ENCODE measurements at places on chromosomes 7 and 10. TPM values are rescaled to one million over a fixed set of nuclear protein-coding genes. Genes with fewer than 3 reads are reported as not detected.

DNA sequence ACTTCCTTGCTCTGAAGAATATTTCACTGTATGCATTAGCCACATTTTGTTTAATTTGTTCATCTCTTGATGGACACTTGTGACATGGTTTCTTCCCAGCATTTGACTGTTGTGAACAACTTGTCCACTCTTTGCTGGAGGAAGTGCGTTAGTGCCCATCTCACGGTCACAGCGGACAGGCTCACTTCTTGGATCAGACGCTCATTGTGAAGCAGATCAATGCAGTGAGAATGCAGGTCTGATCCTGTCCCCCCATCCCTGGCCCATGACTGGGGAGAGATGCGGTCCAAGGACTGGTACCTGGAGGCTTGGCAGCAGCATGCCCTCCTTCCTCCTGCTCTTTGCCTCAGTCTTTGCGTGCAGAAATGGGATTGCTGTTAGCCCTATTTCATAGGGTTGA, 41.5 kb downstream of the DOCK1 start:
- DNase-seq = no peak

GRCh38 chr7:108054537-108054936, 51.6 kb upstream of the LAMB1 start:
- no peak for DNase-seq

DNA sequence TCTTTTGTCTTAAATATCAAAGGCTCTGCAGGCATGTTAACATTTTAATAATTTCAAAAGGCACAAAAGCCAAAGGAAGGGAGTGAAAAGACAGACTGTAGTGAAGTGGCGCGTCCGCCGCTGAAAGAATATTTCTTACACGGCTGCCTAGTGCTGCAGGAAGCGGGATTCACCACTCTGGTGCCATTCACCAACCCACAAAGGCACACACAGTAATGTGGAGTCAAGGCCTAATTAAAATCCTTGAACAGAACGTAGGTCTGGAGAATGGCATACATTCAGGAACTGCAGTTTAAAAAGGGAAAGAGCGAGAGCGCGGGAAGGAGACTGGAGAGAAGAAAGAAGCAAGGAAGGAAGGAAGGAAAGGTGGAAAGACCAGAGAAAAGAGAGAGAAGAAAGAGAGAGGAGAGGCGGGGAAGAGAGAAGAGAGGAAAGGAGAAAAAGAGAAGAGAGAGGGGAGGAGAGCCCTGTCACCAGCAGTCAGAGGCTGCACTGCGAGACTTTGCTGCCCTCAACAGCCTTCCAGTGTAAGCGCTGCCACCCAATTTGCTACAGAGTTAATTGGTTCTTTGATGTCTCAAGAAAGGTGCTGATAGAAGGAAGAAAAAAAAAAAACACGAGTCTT, 554.0 kb downstream of the MDFIC start:
- DNase-seq = no peak

DNA sequence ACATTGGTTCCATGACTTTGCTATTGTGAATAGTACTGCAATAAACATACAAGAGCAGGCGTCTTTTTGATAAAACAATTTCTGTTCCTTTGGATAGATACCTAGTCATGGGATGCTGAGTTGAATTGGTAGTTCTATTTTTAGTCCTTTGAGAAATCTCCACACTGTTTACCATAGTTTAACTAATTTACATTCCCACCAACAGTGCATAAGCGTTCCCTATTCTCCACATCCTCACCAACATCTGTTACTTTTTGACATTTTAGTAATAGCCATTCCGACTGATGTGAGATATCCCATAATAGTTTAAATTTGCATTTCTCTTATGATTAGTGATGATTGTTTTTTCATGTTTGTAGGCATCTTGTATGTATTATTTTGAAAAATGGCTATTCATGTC, 707.0 kb downstream of the SORCS1 start:
- no peak for DNase-seq

DNA sequence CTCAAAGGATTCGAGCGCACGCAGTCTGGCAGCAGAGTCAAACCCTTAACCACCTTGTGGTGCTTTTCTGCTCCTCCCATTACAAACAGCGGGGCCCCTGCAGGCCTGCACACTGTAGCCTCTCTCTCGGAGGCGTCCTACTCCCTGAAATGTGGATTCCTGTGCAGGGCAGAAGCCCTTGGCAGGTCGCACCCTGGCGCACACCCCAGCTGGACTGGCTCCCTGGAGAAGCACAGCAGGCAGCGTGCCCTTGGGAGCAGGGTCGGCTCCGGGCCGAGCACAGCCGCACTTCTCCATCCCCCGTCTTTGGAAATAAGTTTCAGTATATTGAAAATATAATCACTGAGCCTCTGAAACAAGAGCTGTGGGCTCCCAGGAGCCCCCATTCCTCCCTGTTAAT, 144.1 kb downstream of the C10orf105 start:
- no peak for DNase-seq

- no peak for DNase-seq
Observed at GRCh38 chr10:117674646-117675045, 132.1 kb downstream of the EMX2 start.

- DNase-seq = no peak
Observed at GRCh38 chr7:84524714-84525694, 330.4 kb upstream of the SEMA3A start.

DNA sequence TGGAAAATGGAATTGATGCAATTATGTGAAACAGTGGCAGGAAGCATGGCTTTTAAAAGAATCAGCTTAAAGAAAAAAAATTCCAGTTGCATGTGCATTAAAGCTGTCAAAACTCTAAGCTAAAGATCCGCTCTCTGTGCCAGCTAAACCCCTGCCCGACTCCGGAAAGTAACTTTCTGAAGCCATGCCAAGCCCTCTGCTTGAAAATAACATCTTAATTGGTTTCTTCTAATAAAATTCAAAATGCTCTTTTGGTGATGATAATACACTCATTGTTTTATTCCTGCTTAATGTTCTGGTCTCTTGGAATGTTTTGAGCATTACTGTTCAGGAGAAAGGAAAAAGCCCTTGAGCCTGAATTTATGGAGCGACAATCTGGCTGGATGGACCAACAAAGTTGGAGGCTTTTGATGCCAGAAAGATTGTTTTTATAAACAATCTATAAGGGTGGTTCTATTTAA, 11.7 kb downstream of the SEMA3C start:
- no peak for DNase-seq

DNA sequence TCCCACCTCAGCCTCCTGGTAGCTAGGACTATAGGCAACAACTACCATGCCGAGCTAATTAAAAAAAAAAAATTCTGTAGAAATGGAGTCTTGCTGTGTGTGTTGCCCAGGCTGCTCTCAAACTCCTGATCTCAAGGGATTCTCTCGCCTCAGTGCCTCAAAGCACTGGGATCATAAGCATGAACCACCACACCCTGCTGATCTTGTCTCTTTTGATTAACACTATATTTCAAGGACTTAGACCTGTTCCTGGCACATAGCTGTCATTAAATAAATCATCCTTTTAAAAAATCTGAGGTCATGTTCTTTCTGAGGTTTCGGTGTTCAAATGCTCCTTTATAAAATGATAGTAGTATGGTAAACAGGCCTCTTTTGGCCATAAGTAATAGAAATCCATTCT, 4.8 kb downstream of the PALS2 start:
- DNase-seq = no peak

GRCh38 chr7:4147926-4148620, 534.0 kb upstream of the FOXK1 start:
- DNase-seq = no peak

GRCh38 chr10:112484399-112484798, 37.4 kb downstream of the VTI1A start:
- DNase-seq = no peak

- no peak for DNase-seq
Observed at GRCh38 chr10:47295411-47295810, 4.6 kb upstream of the GDF10 start.

DNA sequence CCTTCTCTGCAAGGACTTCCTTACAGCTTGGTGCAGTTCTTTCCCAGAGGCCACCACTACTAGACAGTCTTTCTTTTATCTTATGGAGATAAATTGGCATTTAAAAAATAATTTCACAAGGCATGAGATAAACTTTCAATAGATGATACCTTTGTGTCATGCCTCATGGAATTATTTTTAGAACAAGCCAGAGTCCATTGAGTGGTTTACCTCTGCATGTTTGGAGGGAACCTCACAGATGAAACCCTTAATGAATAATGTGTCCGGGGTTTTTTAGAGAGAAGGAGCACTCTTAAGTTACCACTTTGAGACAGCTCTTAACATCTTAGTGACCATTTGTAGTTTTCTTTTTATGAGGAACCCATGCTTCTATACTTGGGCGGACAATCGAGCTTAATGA, 17.2 kb downstream of the NODAL start:
- no peak for DNase-seq

- no peak for DNase-seq
Observed at GRCh38 chr10:95277614-95278013, 13.2 kb downstream of the PDLIM1 start.

- DNase-seq = peak; percentile 30
Observed at GRCh38 chr7:115146148-115146547, 224.3 kb downstream of the MDFIC start.

DNA sequence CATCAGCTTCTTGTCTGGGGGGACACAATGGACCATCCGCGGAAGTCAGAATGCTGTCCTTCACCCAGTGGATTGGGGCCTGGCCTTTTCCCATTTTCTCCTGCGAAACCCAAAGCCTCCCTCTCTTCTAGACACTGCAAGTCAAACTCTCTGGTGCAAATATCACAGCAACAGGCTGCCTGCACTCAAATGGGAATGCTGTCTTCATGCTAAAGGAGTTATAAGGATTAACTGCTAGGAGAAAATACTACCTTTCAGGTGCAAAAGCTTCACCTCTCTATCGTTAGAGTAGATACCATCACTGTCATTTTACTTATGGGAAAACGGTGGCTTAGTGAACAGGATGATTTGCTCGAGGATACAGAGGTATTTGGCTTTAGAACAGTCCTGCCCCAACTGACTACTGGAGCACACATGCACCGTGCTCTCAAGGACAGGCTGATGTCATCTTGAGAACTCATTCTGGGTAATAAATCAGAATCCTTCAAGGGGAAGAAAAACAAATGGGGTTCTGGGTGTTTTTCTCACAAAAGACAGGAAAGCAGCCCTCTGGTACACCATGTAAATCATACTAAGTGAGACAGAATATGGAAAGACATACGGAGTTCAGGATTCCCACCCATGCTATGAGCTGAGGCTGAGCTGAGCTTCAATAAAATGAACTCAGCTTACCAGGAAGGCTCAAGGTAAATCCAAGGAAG, 100.9 kb downstream of the SAMD9 start:
- DNase-seq = no peak

- no peak for DNase-seq
Observed at GRCh38 chr10:132434405-132435005, 37.5 kb downstream of the PWWP2B start.

GRCh38 chr10:133608855-133609254, 17.7 kb downstream of the FRG2B start:
- DNase-seq = no peak

- peak; percentile 65 for DNase-seq
Observed at GRCh38 chr10:62264702-62265436, 3.8 kb downstream of the RTKN2 start.

- DNase-seq = no peak
Observed at GRCh38 chr10:80290474-80291220, 1.2 kb upstream of the MAT1A start.

GRCh38 chr7:85220023-85220422, 33.2 kb upstream of the SEMA3D start:
- no peak for DNase-seq

DNA sequence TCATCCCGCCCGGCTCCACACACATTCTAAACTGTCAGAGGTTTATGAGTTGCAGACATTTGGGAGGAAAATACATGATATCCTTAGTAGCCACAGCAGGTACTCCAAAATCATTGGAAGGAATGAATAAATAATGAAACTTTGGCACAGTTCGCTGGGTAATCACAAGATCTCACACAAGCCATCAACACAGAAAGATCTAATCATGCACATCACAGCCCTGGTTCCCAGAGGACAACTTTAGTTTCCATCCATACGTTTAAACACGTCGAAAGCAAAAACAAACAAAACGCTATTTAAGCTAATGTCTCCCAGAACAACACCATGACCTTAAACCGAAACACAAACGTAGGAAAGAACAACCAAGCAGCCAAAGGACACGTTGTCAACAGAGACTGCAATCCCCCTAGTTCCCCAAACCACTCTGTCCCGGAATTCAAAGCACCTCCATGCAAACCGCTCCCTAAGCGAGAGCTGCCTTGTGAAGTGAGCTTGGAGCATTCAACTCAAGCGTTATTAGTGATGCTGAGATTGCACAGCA, 12.3 kb downstream of the SVIL start:
- no peak for DNase-seq

- DNase-seq = no peak
Observed at GRCh38 chr7:42739638-42740037, 172.2 kb downstream of the C7orf25 start.

DNA sequence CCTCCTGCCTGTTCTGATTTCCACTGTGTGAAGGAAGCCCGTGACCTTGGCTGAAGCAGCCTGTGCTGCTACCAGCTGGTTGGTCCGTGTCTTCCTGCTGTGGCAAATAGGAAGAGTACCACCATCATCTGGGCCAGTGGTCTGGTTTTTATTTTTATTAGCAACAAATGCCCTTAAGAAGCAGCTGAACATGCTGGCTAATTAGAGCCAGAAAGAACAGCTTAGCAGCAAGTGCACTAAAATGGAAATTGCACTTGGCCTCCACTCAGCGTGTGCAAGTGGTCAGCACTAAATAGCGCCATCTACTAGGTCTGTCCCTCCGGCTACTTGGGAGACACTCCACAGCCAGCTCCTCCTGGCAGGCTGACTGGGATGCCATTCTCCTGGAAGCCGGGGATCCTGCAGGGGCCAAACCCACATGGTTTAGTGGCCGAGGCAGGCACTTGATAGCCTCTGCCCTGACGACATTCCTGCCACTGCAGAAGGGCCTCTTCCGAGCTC, 690.3 kb upstream of the FOXK1 start:
- no peak for DNase-seq

DNA sequence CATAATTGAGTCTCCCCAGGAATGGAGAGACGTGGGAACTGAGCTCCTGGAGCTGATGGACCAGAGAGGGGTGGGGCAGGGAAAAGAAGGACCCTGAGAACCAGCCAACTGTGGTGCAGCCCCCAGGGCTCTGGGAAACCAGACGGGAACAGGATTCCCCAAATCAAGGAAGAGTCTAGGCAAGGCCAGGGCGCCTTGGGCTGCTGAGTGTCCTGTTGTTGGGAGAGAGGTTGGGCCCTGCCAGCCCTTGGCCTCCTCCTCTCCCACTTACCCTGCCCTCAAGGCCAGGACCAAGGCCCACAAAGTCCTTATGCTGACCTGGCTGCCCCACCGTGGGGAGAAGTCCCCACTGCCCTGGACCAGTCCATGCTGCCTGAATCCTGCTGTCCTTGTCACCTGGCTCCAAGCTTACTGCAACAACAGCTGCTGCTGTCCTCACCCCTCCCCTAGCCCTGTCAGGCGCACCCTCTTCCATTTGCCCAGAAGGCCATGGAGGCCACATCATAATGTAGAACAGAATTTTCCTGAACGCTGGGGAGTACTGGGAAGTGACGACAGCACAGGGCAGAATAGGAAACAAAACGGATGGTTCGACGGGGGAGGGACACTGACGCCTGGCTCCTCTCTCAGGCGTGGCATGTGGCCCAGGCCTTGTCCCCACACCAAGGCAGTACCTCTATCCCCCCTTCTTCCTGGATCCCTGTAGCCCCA, 132.9 kb upstream of the ZMIZ1 start:
- no peak for DNase-seq

Gene SUN3
- polyA plus RNA-seq = 0.44 TPM

Gene SPDYE2
- polyA plus RNA-seq = 1.6 TPM

Gene MKI67
- polyA plus RNA-seq = 46.6 TPM

Gene CH25H
- not detected for polyA plus RNA-seq

Gene CPVL
- 50.6 TPM for polyA plus RNA-seq

Gene VAX1
- polyA plus RNA-seq = 0.01 TPM

Gene ZNF107
- 12.2 TPM for polyA plus RNA-seq

Gene ZNF239
- polyA plus RNA-seq = 10.0 TPM

Gene IFRD1
- 37.8 TPM for polyA plus RNA-seq

Measured in right renal pelvis (tissue), 4 donors.